Lower lobe of right lung (tissue), 2 donors: ENCODE measurements at places on chromosomes 12 and 14. TPM values are rescaled to one million over a fixed set of nuclear protein-coding genes. Genes with fewer than 3 reads are reported as not detected.
A peak's percentile ranks its signal among the peaks of the same experiment; 100 is the strongest.

- H3K27ac ChIP-seq, result no peak overlapping the region
- no peaks in the 10 kb centered on the region for H3K27me3 ChIP-seq
- no peaks in the 10 kb centered on the region for H3K4me1 ChIP-seq
Measured at GRCh38 chr12:50006280-50006679, 19.0 kb downstream of the RACGAP1 start.

COX6A1 gene
- total RNA-seq, result 263 TPM

KRT6B gene
- total RNA-seq, result not detected

PYGL gene
- 65.6 TPM for total RNA-seq

- no peaks in the 10 kb centered on the region for H3K27me3 ChIP-seq
- no peak overlapping the region for H3K27ac ChIP-seq
- H3K4me3 ChIP-seq, result no peak overlapping the region
Measured at GRCh38 chr12:33628087-33628486, 188.5 kb upstream of the SYT10 start.

DNA sequence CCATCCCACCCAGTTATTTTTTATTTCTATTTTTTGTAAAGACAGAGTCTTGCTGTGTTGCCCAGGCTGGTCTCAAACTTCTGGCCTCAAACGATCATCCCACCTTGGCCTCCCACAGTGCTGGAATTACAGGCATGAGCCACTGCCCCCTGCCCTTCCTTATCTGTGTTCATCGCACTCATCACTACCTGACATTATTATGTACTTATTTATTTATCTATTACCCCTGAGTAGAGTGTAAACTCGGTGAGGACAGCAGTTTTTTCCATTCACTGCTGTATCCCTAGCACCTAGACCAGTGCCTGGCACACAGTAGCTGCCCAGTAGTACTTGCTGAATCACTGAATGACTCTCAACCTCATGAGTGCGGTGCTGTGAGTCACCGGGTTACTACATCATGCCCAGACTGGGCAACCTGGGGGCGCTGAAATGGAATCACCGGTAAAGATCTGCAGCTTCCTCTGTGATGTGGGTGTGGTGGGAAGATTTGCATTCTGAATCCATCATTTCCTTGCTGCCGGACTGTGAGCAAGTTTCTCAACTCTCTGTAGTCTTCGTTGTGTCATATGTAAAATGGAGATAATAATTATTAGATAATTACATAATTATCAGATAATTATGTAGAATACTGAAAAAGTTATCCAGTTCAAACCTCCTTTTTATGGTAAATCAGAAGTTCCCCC lies 81.9 kb upstream of the USP44 start:
- H3K27ac ChIP-seq, result peak overlapping the region; percentile 20
- peak; percentile 51 for DNase-seq
- H3K27me3 ChIP-seq, result no peaks in the 10 kb centered on the region
- H3K4me1 ChIP-seq, result peaks cover 15% of the 10 kb centered on the region
- no peaks in the 10 kb centered on the region for H3K36me3 ChIP-seq
- H3K4me3 ChIP-seq, result no peak overlapping the region

DNA sequence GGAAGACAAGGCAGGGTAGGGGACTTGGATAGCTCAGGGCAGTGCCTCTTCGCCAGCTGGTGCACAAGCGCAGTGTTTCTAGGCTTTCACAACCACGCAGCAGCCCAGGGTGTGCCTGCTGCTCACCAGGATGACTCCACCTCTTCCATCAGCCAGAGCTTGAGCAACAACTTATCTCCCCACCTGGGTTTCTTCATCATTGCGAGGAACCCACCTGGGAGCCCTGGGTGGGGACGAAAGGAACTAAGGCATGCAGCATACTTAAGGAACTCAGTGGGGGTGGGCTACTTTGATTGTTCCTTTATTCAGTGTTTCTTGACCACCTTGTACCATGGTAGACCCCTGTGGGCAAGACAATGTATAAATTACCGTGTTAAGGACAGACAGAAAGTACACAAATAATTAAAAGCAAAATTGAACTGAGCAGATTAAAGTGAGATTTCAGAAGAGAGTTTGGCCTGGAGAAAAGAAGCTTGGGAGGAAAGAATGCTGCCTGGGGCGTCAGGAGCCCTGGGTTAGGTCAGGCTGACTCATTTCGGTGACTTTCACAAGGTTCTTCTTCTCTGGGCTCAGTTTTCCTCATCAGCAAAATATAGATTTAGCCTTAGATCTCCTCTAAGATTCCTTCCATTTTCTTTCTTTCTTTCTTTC lies 22.9 kb downstream of the KRT18 start:
- DNase-seq, result no peak
- H3K4me3 ChIP-seq, result no peak overlapping the region
- H3K4me1 ChIP-seq, result peaks cover 6% of the 10 kb centered on the region

DNA sequence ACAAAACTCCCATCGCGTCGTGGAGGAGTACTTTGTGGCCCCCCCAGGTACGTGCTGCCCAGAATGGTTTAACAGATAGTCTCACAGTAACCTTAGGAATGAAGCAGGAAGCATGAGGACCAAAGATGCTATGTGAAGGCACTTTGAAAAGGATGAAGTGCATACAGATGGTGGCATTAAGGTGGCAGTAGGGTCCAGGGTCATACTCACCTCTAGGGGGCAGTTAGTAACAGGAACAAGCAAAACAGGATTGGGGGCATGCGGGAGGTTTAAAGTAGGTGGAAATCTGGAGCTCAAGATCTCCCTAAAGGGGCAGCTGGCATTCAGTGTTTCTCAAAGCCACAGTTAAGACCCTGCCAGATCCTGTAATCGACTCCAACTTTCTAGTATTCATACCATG lies 10.9 kb downstream of the GATC start:
- H3K27me3 ChIP-seq, result no peaks in the 10 kb centered on the region
- H3K36me3 ChIP-seq, result peaks cover 99% of the 10 kb centered on the region
- H3K4me3 ChIP-seq, result no peak overlapping the region
- H3K27ac ChIP-seq, result no peak overlapping the region
- H3K4me1 ChIP-seq, result no peaks in the 10 kb centered on the region

- no peak overlapping the region for H3K27ac ChIP-seq
- no peak overlapping the region for H3K4me3 ChIP-seq
- H3K27me3 ChIP-seq, result no peaks in the 10 kb centered on the region
- no peak for DNase-seq
Measured at GRCh38 chr12:93156086-93156716, 221.5 kb upstream of the NUDT4 start.

ACSS3 gene
- total RNA-seq, result 32.4 TPM

ASPG gene
- 4.6 TPM for total RNA-seq

- no peak for DNase-seq
- H3K27ac ChIP-seq, result no peak overlapping the region
- no peak overlapping the region for H3K4me3 ChIP-seq
- H3K4me1 ChIP-seq, result peaks cover 38% of the 10 kb centered on the region
Measured at GRCh38 chr14:68737086-68737485, 55.8 kb downstream of the ZFP36L1 start.

DNA sequence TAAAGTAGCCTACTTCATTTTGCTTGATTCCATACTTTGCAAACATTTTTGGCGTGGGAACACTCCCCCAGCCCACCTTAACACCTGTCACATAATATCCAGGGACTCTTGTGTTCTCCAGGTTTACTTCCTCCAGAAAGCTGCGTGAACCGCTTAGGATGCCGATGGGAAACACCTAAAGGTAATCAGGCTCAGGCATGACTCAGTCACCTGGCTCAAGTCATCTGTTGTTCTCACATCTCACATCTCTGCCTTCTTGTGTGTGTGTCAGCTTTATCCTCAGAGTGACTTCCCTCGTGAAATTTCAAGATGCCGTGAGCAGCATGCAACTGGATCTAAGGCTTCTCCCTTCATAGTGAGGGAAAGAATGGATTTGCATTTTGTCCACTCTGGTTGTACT lies 48.1 kb upstream of the DUSP6 start:
- no peaks in the 10 kb centered on the region for H3K36me3 ChIP-seq
- DNase-seq, result no peak
- no peaks in the 10 kb centered on the region for H3K27me3 ChIP-seq
- no peak overlapping the region for H3K4me3 ChIP-seq
- H3K4me1 ChIP-seq, result peaks cover 11% of the 10 kb centered on the region

DNA sequence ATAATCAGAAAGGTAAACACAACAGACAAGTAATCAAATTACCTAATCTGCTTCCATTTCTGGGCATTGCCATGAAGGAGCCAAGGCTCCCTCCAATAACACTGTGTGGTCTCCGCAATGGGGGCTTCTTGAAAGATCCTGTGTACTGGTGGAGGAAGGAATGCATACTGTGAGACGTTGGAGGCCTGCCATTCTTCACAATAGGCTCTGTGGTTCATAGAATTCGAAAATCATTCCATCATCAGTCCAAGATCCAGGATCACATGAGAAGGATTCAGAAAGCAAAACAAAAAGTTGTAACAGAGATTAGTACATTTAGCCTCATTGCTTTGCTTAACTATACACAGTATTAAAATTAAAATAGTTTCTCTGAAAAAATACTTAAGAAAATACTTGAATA lies 76.3 kb downstream of the CDK17 start:
- no peaks in the 10 kb centered on the region for H3K27me3 ChIP-seq
- peaks cover 18% of the 10 kb centered on the region for H3K36me3 ChIP-seq
- H3K4me3 ChIP-seq, result no peak overlapping the region
- H3K4me1 ChIP-seq, result no peaks in the 10 kb centered on the region

- no peaks in the 10 kb centered on the region for H3K27me3 ChIP-seq
- no peak overlapping the region for H3K27ac ChIP-seq
- no peak overlapping the region for H3K4me3 ChIP-seq
Measured at GRCh38 chr12:20716037-20716436, 20.9 kb downstream of the SLCO1C1 start.

GRCh38 chr14:32342847-32343194 lies 13.7 kb downstream of the AKAP6 start:
- H3K27me3 ChIP-seq, result no peaks in the 10 kb centered on the region
- H3K4me1 ChIP-seq, result no peaks in the 10 kb centered on the region
- H3K36me3 ChIP-seq, result no peaks in the 10 kb centered on the region

DNA sequence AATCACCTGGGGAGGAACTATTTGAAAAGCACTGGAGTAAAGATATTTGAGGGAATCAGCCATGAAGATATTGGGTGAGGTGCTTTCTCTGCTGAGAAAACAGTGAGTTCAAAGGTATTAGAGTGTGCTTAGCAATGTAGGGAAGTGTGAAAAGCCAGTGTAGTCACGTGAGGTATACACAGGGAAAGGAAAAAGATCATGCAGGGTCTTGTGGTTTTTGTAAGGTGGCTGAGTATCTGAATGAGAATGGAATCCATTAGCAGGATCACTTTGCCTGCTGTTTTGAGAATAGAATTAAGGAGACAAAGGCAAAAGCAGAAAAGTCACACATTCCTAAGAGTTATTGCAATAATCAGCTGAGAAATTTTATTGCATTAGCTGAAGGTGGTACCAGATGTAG lies 193.0 kb downstream of the PIK3C2G start:
- H3K36me3 ChIP-seq, result no peaks in the 10 kb centered on the region
- H3K4me1 ChIP-seq, result no peaks in the 10 kb centered on the region
- no peak for DNase-seq
- no peaks in the 10 kb centered on the region for H3K27me3 ChIP-seq
- H3K27ac ChIP-seq, result no peak overlapping the region

LGR5 gene
- total RNA-seq, result 1.2 TPM

- H3K4me3 ChIP-seq, result no peak overlapping the region
- no peak for DNase-seq
- peaks cover 5% of the 10 kb centered on the region for H3K4me1 ChIP-seq
- H3K27me3 ChIP-seq, result no peaks in the 10 kb centered on the region
- peaks cover 30% of the 10 kb centered on the region for H3K36me3 ChIP-seq
Measured at GRCh38 chr12:48040354-48040753, 36.1 kb upstream of the COL2A1 start.

RFLNA gene
- total RNA-seq, result 0.50 TPM

DNA sequence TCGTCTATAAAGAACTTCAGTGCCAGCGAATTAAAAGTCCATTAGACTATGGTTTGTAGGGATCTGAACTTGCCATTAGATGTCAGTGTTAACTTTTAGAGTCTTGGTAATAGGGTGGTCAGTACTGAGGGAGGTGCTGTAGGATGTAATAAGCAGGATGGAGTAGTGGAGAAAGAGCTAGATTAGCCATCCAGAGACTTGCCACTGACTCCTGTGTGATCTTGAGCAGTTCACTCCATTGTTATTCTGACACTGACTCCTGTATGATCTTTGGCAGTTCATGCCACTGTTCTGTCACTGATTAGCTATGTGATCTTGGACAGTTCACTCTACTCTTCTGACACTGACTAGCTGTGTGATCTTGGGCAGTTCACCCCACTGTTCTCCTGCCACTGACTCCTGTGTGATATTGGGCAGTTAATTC lies 133.6 kb downstream of the TTLL5 start:
- no peak overlapping the region for H3K27ac ChIP-seq
- H3K27me3 ChIP-seq, result no peaks in the 10 kb centered on the region
- H3K36me3 ChIP-seq, result no peaks in the 10 kb centered on the region
- H3K4me3 ChIP-seq, result no peak overlapping the region
- no peaks in the 10 kb centered on the region for H3K4me1 ChIP-seq
- no peak for DNase-seq

DNA sequence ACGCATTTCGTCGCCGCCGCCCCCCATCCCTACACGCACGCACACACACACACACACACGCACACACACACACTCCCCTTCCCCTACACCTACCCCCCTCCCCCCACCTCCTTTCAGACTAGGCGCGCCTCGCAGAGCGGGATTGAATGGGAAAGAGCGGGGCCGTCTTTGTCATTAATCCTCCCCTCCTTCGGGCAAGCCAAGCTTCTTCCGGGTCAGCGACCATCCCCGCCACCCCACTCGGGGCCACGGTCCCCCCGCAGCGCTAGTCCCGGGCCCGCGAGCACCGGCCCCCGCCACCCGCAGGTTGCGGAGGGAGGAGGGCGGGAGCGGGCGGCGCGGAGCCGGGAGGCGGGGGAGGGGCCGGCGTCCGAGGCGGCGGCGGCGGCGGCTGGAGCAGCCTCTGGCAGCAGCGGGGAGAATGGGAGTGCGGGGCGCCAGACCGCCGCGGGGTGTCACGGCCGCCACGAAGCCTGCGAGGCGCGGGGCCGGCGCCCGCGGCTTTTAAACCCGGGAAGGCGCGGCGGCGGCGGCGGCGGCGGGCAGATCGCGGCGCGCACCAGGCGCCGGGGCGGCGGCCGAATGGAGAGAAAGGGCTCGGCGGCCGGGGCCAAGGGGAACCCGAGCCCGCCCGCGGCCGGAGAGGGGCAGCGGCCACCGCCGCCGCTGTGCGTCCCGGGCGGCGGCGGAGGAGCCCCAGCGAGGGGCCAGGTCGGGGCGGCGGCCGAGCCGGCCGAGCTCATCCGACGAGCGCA lies at the start of gene TTC9:
TTC9 (plus strand) TSS at position 369 of the 755 bp plus-strand sequence; CDS start at position 583, 214 bp downstream.
- H3K4me3 ChIP-seq, result peak within 1 kb of the TSS; percentile 85
- H3K4me1 ChIP-seq, result peaks cover 23% of the 10 kb centered on the region
- H3K27ac ChIP-seq, result peak within 1 kb of the TSS; percentile 64
- DNase-seq, result peak; percentile 50
- peaks cover 11% of the 10 kb centered on the region for H3K27me3 ChIP-seq

GRCh38 chr12:124995200-124995961 lies 1.9 kb downstream of the BRI3BP start:
- H3K4me3 ChIP-seq, result peak overlapping the region; percentile 65
- DNase-seq, result no peak
- no peak overlapping the region for H3K27ac ChIP-seq
- H3K36me3 ChIP-seq, result no peaks in the 10 kb centered on the region
- H3K27me3 ChIP-seq, result no peaks in the 10 kb centered on the region

- no peaks in the 10 kb centered on the region for H3K36me3 ChIP-seq
- peaks cover 16% of the 10 kb centered on the region for H3K4me1 ChIP-seq
- H3K4me3 ChIP-seq, result no peak overlapping the region
- DNase-seq, result peak; percentile 73
- no peak overlapping the region for H3K27ac ChIP-seq
- H3K27me3 ChIP-seq, result no peaks in the 10 kb centered on the region
Measured at GRCh38 chr14:93137864-93138263, 22.1 kb upstream of the ITPK1 start.
